T-helper 1 cell (primary cell): ENCODE measurements at places on chromosomes 11 and 22.

DNA sequence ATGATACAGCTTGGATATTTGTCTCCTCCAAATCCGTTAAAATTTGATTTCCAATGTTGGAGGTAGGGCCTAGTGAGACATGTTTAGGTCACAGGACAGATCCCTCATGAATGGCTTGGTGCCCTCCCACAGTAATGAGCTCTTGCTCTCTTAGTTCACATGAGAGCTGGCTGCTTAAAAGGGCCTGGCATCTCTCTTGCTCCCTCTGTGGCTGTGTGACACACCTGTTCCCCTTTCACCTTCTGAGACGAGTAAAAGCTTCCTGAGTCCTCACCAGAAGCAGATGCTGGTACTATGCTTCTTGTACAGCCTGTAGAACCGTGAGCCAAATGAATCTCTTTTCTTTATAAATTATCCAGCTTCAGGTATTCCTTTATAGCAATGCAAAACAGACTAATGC, 3.5 kb downstream of the VPS37C start:
- DNase-seq, result no peak

DNA sequence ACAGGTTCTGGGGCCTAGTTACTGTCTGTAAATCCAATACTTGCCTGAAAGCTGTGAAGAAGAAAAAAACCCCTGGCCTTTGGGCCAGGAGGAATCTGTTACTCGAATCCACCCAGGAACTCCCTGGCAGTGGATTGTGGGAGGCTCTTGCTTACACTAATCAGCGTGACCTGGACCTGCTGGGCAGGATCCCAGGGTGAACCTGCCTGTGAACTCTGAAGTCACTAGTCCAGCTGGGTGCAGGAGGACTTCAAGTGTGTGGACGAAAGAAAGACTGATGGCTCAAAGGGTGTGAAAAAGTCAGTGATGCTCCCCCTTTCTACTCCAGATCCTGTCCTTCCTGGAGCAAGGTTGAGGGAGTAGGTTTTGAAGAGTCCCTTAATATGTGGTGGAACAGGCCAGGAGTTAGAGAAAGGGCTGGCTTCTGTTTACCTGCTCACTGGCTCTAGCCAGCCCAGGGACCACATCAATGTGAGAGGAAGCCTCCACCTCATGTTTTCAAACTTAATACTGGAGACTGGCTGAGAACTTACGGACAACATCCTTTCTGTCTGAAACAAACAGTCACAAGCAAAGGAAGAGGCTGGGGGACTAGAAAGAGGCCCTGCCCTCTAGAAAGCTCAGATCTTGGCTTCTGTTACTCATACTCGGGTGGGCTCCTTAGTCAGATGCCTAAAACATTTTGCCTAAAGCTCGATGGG, 13.5 kb downstream of the PIK3IP1 start:
- peak; percentile 29 for DNase-seq

DNA sequence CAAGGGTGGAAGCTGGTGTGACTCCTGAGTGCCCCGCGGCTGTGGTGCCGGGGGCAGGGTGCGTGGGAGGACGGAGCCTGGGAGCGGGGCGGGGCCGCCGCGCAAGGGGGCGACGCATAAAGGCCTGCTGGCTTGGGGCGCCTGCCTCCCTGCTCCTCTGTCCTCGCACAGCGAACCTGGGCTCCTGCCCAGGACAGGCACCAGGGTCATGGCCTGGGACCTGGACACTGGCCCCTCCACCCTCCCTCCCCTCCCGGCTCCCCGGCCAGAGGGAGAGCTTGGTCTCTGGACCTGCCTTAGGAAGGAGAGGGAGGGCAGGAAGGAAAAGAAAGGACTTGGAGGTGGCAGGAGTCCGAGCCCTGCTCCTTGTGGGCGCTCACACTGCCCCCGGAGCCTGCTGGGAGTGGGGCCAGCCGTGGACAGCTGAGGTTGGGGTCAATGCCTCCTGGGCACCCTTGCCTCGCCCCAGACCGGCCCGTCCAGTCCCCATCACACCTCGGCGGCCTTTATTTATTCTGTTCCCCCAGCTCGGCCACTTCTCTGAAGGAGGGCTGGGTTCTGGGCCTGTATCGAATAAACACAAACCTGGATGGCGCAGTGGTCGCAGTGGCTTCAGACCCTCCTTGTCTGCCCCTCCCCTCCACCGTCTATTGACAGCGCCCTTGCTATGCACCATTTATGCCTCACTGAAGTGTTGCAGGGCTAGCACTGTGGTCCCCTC, 8.7 kb downstream of the SLC16A8 start:
- DNase-seq, result no peak

- no peak for DNase-seq
These were observed 31.0 kb upstream of the PPP2R1B start for GRCh38 chr11:111797145-111797581.

GRCh38 chr11:59187587-59187986, 15.7 kb downstream of the DTX4 start:
- no peak for DNase-seq

DNA sequence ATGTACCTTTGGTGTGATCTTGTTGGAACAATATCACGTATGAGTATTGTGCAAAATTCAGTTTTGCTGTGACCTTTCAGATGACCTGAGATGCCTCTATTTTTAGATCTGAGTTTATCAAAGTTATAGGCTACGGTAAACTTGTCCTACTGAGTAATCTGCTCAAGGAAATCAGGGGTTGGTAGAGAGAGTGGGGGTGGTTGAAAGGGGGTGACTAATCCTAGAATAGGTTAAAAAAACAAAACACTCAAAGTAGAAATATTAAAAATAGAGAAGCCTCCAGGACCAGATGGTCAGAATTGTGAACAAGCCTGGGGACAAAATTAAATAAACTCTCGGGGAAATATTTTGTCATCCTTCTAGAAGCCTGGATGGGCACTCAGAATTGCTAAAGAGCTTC, 59.9 kb upstream of the C11orf87 start:
- DNase-seq, result no peak

DNA sequence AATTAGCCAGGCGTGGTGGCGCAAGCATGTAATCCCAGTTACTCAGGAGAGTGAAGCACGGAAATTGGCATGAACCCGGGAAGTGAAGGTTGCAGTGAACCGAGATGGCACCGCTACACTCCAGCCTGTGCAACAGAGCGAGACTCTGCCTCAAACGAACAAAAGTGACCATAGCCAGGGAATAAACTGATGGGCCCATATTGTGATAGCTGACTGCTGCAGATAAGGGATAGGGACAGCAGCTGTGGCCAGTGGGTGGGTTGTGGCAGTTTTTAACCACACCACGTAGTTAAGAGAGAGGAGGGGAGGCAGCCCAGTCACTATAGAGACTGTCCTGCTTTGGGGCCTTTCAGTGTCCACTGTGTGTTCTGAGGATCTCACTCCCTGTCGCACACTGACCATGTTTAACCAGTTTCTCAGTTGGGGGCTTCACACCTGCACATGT, 58.9 kb downstream of the PISD start:
- DNase-seq, result no peak

- DNase-seq, result no peak
These were observed 38.9 kb downstream of the ZNF195 start for GRCh38 chr11:3340025-3340424.

- no peak for DNase-seq
These were observed 17.9 kb downstream of the NADSYN1 start for GRCh38 chr11:71470946-71471345.

GRCh38 chr22:33896575-33897447, 23.5 kb downstream of the LARGE1 start:
- no peak for DNase-seq

DNA sequence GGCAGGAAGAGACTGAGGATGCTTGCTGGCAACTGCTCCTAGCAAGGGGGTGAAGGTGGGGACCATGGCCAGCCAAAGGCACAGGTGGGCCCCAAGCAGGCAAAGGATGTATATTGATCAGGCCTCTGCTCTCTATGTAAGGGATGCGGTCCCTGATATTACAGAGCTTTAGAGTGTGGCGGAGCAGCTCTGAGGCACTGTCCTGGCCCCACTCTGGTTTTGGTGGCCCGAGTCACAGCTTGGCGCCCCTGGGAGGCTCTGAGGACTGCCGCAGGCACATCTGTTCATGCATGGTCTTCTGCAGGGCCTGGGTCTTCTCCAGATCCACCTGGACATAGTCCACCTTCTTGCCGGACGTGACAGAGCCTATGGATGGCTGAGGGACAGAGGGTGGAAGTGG, 45.5 kb downstream of the GAB4 start:
- no peak for DNase-seq

DNA sequence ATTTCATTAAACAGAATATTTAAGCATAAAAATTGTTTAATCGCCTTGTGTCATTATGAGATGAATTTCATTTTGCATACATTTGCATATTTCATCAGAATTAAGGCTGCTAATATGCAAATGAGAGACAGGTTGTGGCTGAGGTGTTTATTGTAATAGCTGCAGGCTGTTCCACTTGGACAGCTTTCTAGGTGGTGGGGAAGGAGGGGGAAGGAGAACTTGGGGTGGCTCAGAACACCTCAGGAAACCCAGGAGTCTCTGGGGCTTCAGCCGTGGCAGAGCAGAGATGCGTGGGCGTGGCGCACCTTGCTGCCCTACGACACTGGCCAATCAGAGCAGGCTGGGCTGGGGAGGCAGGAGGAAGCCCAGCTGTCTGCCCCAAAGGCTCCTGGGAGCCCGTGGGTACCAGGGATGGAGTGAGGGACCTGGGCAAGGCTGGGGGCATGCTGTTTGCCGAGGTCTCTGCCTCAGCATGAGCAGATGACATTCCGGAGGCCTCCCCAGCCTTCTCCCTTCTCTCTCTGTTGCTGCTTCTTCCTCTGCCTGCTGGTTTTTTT, 542.9 kb downstream of the MN1 start:
- no peak for DNase-seq

DNA sequence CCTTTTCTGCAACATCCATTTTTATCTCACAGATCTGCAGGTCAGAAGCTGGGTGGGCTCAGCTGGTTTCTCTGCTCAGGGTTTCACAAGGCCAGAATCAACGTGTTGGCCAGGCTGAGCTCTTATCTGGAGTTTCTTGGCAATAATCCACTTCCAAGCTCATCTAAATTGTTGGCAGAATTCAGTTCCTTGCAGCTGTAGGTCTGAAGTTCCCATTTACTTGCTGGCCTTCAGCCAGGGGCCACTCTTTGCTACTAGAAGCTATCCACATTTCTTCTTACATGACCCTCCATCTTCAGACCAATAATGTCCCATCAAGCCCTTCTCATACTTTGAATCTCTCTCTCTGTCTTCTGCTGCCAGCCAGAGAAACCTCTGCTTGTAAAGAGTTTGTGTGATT, 103.5 kb downstream of the WNT11 start:
- DNase-seq, result no peak

DNA sequence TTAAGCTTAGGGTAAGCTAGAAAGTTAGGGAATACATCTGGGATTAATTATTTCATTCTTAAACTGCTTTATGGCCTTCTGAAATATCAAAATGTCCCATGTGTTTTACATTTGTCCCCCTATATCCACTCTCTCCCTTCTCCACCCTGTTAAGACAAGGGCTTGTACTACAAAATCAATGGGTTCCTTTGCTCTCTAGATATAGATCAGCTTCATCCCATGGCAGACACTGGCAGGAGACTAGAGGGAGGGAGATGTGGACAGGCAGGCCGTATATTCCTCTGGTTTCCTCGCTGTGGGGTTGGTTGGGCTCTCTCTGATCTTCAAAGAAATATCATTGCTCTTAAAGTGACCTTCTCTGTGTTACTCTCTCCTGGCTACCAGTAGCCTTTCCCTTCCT, 1281.0 kb downstream of the LRRC4C start:
- no peak for DNase-seq

GRCh38 chr11:126857860-126858808, 142.4 kb downstream of the KIRREL3 start:
- no peak for DNase-seq
